ENCODE measurements at places on chromosomes 2 and 18.

- no peak for DNase-seq
Measured at GRCh38 chr18:77044866-77045664, 87.5 kb downstream of the MBP start.

GRCh38 chr2:187574969-187575750 is 20.9 kb upstream of the TFPI start:
- no peak for DNase-seq

DNA sequence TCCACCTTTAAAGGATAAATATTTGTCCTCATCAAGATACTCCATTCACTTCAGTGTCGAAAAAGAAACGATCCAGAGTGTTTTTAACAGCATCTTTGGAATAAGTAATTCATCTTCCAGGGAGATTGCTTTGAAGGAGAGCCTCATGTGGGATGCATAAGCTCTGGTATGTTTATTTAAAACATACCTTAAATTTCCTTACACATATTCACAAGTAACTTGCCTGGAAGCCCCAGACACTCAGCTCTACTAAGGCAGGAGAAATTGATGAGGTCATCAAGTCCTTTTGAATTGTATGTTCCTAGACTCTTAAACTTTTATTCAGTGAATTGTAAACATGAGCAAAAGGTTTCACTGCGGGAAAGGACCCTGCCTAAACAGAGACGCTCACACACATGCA is 103.0 kb downstream of the CDK15 start:
- peak; percentile 49 for DNase-seq

DNA sequence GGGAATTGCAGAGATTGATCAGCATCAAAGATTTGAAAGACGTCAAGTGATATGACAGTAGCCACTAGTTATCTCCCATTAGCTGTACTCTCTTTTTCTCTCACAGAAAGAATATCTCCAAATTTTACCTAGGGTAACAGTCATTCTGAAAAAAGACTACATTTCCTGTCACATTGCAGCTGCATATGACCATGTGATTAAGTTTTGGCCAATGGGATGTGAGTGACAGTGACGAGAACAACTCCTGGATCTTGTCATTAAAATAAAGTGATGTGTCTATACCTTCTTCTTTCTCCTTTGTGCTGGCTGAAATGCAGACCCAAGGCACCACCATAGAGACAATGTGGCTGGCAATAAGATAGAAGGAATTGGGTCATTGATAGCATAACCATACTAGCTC is 10.5 kb upstream of the NEUROD1 start:
- no peak for DNase-seq

DNA sequence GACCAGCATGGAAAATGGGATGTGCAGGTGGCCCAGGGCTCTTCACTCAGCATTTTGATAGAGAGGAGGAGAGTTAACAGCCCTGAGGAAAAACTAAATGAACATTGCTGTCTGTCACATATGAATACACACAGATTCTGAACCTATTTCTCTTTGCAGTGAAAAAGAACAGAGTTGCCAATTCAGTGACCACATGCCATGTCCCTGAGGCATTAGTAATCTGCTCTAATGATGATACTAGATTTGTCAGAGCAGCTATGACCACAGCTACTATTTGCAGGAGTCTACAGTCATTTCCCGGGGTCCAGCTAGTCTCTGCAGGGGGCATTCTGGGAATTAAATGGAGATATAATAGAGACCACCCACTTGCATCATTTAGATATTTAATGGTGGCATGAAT is 267.6 kb downstream of the TMX3 start:
- DNase-seq, result peak; percentile 12

GRCh38 chr18:54924948-54925347 is 34.3 kb downstream of the CCDC68 start:
- no peak for DNase-seq

DNA sequence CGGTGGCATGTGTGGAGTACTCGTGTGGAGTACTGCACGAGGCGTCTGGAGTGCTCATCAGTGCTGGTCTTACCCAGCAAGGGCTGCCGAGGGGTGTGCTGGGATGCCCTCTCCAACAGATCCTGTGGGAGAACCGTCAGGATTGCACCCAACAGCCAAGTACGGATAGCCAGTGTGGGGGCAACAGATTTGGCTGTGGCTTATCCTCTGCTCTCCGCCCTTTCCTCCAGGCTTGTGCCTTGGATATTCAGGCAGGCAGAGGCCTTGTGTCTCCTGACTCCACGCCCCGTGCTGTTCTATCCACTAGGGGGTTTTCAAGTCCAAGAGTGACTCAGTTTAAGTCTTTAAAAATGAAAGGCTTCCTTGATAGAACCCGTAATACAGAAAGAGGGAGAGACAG is 321.0 kb upstream of the HS6ST1 start:
- no peak for DNase-seq

- DNase-seq, result peak; percentile 45
Measured at GRCh38 chr2:96977631-96978195, 8.7 kb downstream of the FAM178B start.

DNA sequence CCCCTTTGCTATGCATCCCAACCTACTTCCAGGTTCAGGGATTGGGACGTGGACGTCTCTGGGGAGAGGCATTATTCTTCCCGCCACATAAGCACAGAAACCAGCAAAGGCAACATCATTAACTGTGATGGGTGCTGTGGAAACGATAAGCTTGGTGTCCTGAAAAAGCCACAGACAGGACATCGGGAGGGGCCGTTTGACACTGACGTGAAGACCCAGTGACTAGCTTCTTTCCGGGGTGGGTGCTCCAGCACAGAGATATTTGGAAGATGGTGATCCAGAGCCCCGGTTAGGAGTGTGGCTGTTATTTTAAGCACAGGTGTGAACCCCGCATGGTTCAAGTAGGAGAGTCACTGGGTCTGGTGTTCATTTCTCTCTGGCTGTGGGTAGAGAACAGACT is 163.8 kb upstream of the HDAC4 start:
- DNase-seq, result no peak

GRCh38 chr2:219852626-219853025 is 225.2 kb downstream of the SLC4A3 start:
- no peak for DNase-seq

DNA sequence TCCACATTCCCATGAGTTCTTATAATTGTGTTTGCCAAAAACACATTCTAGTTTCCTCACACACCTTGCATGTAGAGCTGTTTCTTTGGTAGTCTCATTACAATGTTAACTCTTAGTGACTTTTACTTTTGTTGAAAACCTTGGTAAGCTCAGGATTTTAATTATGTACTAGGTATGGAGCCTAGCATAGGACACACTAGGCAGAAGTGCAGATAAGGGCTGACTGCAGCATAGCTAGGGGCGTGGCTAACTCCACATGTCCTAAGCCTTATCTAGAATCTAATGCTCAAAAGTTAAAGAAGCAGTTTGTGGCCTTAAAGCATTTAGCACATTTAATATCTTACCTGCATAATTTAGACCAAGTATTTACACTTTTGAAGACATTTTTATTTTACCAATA is 153.7 kb upstream of the FBXO11 start:
- no peak for DNase-seq

DNA sequence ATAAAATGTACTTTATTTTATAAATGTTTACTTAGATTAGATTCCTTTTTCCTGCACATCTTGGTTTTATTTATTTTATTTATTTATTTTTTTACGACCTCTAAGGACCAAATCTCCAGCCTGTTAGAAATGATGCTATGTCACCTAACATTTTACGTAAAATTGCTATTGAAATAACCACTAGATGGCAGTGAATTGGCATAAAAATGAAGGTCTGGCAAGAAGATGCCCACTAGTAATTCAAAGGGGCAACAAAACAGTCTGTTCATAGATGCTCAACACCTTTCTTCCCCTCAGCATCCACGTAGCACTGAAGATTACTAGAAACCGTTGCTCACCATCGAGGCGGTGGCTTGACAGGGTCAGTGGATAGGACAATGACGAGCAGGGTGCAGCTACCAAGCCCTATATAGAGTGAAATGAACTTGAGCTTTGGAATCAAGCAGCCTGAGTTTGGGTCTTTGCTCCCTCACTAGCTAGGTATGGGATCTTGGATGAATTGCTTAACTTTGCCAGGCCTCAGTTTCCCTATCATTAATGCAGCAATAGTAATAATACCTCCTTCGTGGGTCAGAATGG is 128.7 kb upstream of the L3MBTL4 start:
- peak; percentile 10 for DNase-seq

- DNase-seq, result peak; percentile 65
Measured at GRCh38 chr18:76426737-76427305, 68.2 kb downstream of the ZNF516 start.

- no peak for DNase-seq
Measured at GRCh38 chr2:190964170-190964795, 49.7 kb downstream of the STAT1 start.

DNA sequence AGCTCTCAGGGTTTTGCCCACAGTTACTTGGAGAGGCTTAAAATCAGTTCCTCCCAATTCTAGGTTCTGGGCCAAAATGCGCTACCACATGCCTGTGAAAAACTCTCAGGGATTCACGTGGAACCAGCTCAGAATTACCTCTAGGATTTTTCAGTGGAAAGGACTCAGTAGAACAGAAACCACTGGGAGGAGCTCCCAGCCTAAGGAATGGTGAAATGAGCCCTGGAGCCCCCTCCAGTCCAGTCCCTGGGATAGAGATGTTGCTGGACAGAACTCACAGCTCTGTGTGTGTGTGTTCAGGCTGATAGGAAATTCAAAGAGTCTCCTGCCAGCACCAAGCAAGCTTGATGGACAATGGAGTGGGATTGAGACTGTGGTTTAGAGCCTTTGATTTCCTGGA is 21.1 kb upstream of the SLC9A4 start:
- DNase-seq, result no peak

- DNase-seq, result no peak
Measured at GRCh38 chr2:159155320-159155719, 131.2 kb downstream of the WDSUB1 start.

- DNase-seq, result peak; percentile 86
Measured at GRCh38 chr2:42102024-42102590, 54.3 kb downstream of the PKDCC start.

DNA sequence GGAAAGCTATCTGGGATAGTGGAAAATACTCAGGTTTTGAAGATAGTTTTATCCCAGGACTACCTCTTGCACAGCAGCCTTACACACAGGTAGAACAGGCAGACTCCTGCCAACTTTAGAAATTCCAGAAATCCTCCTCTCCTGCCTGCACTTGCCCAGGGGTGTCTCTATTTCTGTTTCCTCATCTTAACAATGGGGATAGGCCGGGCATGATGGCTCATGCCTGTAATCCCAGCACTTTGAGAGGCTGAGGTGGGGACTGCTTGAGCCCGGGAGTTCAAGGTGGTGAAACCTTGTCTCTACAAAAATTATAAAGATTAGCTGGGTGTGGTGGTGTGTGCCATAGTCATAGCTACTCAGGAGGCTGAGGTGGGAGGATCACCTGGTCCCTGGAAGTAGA is 117.0 kb upstream of the ARL5A start:
- DNase-seq, result no peak

GRCh38 chr18:40676668-40677067 is 1278.4 kb upstream of the PIK3C3 start:
- no peak for DNase-seq

- no peak for DNase-seq
Measured at GRCh38 chr18:30988440-30988839, 54.1 kb downstream of the DSC3 start.

DNA sequence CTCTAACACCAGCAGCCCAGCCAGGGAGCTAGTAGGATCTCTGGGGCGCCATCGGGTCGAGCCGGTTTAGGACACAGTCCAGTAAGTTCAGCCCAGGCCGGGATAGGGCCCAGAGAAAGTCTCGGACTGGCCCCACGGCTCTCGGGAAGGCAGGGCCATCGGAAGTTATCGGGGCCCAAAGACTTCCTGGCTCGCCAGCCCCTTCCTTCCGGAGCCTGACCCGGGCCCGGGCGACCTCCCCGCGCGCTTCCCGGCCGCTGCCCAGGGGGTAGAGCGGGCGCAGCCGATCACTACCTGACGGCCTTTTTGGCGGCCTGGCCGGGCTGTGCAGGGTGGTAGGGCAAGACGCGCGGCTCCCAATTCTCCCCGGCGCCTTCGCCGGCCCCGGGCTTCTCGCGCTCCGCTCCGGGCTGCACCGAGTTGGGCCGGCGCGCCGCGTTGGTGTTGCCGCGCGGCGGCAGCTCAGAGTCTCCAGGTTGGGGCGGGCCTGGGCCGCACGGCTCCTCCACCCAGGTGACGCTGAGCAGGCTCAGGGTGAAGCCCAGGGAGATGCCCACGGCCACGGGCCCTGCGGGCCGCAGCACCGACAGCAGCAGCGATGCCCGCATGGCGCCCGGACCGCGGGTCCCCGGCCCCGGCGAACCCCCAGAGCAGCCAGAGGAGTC is 546 bp downstream of the CHPF start:
- DNase-seq, result peak; percentile 73

GRCh38 chr2:587087-587960 is 89.9 kb downstream of the TMEM18 start:
- DNase-seq, result no peak

DNA sequence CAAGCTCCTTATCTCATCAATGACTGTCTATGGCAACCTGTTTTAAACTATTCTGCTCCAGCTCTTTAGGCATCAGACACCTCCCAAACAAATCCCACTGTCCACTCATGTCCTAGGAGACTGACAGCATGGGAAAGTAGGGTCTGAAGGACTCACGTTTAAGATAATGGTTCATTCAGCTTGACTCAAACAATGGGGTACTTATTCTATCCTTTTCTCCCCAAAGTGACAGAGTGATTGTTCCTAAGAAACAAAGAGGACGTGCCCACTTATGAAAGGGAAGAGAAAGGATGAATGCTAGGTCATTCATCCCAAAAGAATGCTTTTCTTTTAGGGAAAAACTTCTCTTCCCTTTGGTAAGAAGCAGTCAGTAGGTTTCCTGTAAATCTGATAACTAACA is 41.9 kb downstream of the ALK start:
- DNase-seq, result no peak

DNA sequence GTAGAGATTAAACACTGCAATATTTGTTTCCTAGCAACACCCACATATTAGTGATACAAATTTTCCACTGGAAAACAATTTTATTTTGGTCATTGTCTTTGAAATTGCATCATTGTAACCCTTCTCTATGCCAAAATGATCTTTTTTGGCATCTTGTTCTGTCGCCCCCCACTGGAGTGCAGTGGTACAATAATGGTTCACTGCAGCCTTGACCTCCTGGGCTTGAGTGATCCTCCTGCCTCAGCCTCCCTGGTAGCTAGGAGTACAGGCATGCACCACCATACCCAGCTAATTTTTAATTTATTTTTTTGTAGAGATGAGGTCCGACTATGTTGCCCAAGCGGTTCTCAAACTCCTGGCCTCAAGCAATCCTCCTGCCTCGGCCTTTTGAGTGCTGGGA is 117.4 kb downstream of the PIK3C3 start:
- no peak for DNase-seq

- DNase-seq, result no peak
Measured at GRCh38 chr18:7601246-7601615, 34.1 kb downstream of the PTPRM start.

GRCh38 chr2:207505171-207505570 is 24.6 kb upstream of the CREB1 start:
- no peak for DNase-seq

GRCh38 chr2:14424478-14425390 is 207.8 kb upstream of the LRATD1 start:
- DNase-seq, result no peak

Data from AG08396 (cell line).